ENCODE measurements at places on chromosomes 7 and 10.

GRCh38 chr7:94429153-94429552 is 34.5 kb downstream of the COL1A2 start:
- no peak for DNase-seq

GRCh38 chr10:77613476-77614130 is 24.0 kb downstream of the KCNMA1 start:
- DNase-seq: no peak

GRCh38 chr7:28180031-28180363 is 598 bp downstream of the JAZF1 start:
- no peak for DNase-seq

- DNase-seq: no peak
Observed at GRCh38 chr10:77741746-77742145, 104.1 kb upstream of the KCNMA1 start.

DNA sequence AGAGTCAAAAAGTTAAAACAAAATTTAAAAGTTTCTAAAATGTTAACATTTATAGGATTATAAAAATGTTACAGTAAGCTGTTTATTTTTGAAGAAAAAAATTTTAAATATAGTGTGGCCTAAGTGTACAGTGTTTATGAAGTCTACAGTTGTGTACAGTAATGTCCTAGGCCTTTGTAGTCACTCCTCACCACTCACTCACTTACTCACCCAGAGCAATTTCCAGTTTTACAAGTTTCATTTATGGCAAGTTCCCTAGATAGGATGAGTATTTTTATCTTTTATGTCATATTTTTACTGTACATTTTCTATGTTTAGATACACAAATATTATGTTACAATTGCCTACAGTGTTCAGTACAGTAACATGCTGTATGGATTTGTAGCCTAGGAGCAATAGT is 419.9 kb downstream of the ARL4A start:
- no peak for DNase-seq

DNA sequence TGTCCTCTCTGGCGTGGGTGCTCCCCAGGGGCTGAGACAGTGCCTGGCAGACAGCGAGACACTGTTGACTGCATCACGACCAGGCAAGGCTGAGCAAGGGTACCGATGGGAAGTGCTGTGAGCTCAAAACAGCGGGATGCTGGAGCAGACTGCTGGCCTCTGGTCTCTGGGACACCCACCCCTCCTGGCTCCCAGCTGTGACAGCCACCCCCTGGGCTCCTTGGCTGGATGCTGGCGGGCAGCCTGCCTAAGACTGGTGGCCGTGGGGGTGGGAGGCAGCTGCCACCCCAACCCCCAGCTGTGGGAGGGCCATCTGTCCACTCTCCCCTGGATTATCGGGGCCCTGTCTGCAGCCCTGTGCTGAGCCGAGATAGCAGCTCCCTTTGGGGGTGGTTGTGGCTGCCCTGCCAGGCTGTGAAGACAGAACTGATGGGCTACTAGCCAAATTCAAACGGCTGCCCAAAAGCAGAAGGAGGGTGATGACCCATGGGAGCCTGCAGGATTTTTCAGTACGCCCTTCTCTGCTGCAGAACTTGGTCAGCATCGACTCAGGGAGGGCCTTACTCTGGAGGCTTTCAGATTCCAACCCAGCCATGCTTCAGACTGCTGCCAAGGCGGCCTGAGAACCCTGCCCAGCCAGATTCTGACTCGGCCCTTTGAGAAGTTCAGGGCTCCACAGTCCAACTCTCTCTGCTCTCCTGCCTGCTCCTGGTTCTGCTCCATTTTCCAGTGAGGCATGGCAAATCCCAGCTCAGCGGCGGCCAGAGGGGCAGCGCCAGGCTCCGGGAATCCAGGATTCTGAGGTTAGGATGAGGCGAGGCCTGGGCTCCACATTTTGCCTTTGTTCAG is 125.3 kb downstream of the NEURL1 start:
- DNase-seq: no peak

- DNase-seq: no peak
Observed at GRCh38 chr7:109964780-109965179, 1126.1 kb upstream of the LRRN3 start.

DNA sequence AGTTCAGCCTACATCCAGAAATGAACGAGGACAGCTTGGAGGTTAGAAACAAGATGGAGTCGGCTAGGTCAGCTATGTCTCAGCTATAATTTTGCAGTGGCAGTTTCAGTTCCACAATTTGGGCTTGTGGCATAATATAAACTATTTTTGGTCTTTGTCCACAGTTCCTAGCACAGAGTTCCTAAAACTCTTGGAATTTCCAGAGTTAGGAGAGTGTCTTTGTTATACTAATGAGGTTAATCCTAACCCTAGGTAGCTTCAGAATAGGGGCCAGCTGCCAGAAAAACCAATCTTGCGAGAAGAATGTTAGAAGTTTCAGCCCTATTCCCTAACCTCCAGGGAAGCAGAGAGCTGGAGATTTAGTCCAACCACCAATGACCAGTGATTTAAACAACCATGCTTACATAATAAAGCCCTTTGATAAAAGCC is 131.9 kb downstream of the AKR1D1 start:
- DNase-seq: no peak

DNA sequence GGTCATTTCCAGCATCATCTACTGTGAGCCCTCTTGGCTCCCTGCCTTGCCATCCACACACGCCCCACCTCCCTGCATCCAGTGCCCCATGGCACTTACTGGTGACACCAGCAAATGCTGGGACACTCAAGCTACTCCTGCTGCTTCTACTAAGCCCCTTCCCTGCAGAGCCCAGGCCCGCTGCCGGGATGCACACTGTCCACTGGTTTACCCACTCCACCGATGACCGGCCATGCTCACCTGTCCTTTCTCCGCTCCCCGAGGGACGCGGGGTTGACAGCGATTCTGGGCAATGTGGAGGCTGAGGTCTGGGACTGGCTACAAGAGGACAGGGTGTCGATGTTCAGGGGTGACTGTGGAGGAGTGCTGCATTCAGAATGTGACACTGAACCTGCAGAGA is 110.2 kb downstream of the DLG5 start:
- no peak for DNase-seq

DNA sequence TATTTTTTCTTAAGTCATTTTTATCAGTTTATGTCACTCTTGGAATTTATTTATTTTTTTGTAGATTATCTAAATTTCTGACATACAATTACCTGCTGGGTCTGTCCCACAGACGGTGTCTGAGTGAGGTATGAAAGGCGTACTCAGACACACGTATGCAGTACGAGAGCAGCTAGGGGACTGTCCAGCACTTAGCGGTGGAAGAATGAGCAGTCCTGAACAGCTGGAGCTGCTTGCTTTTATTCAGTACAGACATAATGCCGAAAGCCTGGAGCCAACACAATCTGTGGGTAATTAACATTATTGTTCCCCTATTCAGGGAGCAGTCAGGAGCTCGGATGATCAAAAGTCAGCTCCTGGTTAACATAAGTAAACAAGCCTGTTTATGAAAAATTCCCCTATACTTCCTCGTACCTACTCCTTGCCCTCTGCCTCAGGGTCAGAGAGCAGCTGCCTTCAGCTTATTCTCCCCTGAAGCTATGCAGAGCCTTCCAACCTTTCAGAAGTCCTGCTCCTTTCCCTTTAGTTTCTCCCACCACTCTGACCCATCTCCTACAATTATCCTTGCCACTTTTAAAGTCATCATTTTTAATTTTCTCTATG is 488.0 kb upstream of the POM121L12 start:
- no peak for DNase-seq

GRCh38 chr7:69395061-69395714 is 203.1 kb upstream of the AUTS2 start:
- no peak for DNase-seq

GRCh38 chr10:51892965-51893658 is 193.7 kb upstream of the CSTF2T start:
- no peak for DNase-seq

DNA sequence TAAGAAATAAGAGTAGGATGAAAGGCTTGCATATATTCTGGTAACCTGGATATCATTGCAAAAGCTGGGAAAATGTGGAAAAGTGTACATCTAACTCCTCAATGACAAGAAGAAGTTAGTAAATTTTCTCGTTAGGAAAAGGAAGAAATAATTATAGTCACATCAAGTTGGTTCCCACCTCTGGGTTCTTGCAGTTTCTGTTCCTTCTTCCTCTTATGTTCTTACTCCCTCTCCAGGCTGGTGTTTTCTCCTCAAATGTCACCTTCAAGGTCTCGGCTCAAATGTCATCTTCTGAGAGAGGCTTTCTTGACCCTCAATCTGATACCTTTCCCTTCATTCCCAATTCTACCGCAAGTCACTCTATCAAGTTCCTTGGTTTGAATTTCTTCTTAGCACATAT is 64.4 kb downstream of the ENTPD1 start:
- DNase-seq: no peak

- no peak for DNase-seq
Observed at GRCh38 chr7:4006687-4007086, 675.4 kb upstream of the FOXK1 start.

- DNase-seq: no peak
Observed at GRCh38 chr7:101862280-101863220, 45.1 kb downstream of the CUX1 start.

Measured in GM12891 (cell line).